ENCODE measurements at places on chromosomes 3 and 15.

- no peak for DNase-seq
Measured at GRCh38 chr15:54979964-54980363, 216.8 kb downstream of the RSL24D1 start.

GRCh38 chr3:45112939-45113338, 33.2 kb downstream of the CDCP1 start:
- DNase-seq: no peak

GRCh38 chr15:58391088-58391487, 40.7 kb upstream of the LIPC start:
- DNase-seq: no peak

- DNase-seq: no peak
Measured at GRCh38 chr3:112372396-112372795, 39.4 kb downstream of the CD200 start.

DNA sequence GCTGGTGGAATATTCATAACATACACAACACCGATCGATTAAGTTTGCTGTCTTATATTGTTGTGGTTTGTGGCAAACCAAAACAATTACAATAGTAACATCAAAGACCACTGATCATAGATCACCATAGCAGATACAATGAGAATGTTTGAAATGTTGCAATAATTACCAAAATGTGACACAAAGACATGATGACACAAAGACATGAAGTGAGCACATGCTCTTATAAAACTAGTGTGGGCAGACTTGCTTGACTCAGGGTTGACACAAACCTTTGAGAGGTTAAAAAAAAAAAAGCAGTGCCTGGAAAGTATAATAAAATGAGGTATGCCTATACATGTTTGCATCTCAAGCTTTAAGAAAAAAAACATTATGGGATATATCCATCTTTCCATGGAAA, 130.3 kb downstream of the NR1I2 start:
- DNase-seq: no peak

GRCh38 chr3:181757694-181758306, 46.1 kb downstream of the SOX2 start:
- DNase-seq: no peak

GRCh38 chr3:127064391-127065137, 81.6 kb downstream of the PLXNA1 start:
- DNase-seq: no peak

DNA sequence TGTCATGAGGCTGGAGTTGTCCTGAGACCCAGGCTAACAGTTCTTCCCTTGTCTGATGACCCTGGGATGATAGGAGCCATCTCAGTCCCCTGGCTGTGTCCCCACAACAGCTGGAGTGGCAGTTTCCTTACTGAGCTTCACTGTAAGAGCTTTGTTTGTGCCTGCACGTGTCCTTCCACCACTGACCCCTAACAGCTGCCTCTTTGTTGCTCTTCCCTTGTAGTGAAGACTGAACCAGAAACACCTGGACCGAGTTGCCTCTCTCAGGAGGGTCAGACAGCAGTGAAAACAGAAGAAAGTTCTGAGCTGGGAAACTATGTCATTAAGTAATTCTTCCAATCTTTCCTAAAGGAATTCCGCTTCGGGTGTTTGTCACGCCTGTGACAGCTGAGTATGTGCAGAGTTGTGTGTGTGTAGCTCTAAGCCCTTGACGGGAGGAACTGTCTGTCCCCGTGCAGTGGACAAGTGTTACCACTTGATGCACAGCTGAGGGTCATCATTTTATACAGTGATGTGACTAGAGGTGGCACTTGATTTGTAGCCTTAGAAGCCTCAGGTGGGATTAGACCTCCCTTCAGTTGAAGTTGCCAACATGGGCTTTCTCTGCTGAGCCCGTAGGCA, 25.0 kb downstream of the MAP6D1 start:
- peak; percentile 85 for DNase-seq

DNA sequence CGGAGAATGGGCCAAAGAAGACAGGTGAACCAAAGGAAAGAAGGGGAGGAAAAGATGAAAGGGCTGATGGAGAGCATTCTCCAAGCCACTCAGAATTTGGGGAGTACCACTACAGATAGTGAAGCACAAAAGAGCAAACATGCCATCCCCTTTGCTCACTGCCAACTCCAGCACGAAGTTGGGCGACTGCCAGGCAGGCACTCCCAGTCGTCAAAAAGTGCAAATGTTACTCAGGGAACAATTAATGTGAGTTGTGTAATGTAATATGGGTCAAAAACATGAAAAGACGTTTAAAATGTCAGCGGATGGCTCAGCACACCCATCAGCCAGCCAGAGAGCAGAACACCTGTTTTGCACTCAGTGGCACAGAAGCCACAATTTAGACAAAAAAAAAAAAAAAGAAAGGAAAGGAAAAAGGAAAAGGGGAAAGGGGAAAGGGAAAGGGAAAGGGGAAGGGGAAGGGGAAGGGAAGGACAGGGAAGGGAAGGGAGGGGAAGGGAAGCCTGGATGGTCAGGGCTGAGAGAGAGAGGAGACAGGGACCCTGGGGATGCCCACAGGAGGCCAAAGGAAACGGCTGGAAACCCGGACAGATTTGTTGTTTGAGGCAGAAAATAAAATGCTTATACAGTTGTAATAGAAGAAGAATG, 82.7 kb downstream of the COL8A1 start:
- DNase-seq: no peak

DNA sequence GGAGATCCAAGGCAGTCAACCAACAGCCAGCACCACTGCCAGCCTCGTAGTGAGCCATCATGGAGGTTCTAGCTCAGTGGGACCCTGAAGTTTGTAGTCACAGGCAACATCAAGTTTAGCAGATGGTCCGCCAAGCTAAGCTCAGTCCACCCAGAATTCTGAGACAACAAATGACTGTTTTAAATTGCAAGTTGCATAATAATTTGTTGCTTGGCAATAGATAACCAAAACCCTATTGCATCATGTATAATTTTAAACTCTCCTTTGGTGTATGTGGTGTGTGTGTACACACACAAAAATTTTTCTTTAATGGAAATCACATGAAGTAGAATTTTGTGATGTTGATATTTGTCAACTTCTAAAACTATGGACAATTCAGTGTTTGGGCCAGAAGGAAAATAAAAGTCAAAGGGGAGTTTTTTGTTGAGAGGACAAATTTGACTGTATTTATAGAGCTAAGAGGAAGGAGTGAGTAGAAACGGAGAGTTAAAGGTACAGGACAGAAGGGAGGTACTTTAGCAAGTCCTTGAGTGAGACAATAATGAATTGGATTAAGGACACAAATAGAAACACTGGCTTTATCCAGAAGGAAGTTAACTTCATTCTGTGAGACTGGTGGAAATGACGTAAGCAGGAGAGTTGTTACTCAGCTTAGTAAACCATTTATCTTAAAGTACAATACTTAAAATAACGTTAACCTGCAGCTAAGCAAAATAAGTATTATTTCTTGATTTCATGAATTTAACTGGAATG, 83.6 kb downstream of the NCEH1 start:
- DNase-seq: no peak

GRCh38 chr15:74365598-74366445, 1.6 kb downstream of the CYP11A1 start:
- DNase-seq: no peak

GRCh38 chr15:73927003-73927475, 777 bp downstream of the LOXL1 start:
- DNase-seq: no peak

DNA sequence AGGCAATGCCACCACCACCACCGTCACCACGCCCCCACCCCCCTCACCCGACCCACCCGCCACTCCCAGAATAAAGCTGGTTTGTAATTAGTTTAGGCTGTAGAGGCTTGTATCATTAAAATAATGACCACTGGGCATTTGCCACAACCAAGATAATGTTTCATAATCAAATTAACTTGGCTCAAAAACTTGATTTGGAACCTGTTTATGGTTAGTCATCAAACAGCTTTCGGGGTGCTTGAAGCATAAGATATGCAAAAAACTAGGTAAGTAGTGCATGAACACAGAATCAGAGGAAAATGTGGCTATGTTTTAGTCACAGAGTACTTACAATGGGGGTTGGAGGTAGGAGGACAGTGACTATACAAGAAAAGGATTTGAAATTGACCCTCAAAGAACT, 115.1 kb downstream of the FHIT start:
- no peak for DNase-seq

GRCh38 chr15:48862705-48863104, 15.2 kb upstream of the EID1 start:
- no peak for DNase-seq

DNA sequence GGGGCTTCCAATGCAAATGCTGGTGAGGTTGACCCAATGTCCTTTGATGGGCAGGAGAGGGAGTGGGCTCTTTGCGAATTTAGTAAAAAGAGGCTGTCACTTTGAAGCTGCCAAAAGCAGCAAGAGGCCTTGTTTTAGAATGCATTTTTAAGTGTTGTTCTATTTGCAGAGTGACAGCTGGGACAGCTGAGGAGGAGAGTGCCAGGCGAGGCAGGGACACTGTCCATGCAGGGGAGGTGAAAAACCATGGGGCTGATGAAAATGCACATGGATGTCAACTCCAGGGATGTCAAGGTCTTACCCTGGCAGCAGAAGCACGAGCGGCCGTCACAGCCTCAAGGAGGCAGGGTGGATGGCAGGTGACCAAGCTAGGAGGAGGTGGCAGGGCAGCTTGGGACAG, 279.8 kb downstream of the ADAMTS17 start:
- no peak for DNase-seq

DNA sequence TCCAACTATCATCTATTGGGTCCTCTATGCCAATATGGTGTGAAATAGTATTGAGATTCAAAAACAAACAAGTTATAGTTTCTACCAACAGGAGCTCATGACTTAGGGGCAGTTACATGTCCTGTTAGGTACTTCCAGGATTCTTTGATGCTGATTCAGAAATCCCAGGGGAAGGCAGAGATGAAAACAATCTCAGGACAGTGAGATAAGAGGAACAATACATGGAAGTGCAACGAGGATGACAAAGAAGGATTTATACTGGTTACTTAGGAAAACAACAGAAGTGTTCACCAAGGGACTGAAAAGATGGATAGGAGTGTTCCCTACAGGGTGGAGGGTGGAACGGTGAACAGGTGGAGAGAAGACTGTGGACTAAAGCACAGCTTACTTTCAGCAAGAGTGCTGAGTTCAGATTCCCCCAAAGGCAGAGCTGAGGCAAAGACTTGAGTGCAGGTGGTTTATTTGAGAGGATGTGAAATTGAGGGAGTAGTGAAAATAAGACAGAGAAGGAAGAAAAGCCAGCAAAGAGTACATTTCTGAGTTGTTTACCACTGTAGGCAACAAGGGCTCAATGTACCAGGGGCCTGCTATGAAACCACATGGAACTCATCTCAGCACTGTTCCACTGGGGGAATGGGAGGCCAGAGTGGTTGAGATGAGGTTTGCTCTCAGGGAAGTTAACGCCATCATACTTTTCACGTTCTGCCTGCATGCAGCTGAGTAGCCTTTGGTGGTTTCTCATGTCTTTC, 68.1 kb downstream of the TRIM69 start:
- no peak for DNase-seq

GRCh38 chr3:98829246-98829832, 66.2 kb downstream of the ST3GAL6 start:
- no peak for DNase-seq

DNA sequence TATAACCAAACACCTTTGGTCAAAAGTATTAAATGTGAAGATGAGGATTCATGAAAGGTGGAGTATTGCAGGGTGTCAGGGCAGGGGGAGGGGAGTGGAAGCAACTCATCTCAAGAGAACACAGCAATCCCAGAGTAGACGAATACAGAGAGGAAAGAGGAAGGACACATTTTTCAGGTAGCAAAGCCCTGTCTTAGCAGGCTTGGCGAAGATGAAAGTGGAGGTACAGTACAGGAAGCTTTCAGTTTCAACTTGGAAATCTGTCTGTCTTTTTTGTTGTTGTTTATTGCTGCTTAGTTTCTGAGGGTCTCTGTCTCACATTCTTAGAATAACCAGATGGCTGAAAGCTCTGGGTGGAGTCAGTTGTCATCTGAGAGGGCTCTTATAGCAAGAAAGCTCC, 80.8 kb upstream of the GPR149 start:
- no peak for DNase-seq

DNA sequence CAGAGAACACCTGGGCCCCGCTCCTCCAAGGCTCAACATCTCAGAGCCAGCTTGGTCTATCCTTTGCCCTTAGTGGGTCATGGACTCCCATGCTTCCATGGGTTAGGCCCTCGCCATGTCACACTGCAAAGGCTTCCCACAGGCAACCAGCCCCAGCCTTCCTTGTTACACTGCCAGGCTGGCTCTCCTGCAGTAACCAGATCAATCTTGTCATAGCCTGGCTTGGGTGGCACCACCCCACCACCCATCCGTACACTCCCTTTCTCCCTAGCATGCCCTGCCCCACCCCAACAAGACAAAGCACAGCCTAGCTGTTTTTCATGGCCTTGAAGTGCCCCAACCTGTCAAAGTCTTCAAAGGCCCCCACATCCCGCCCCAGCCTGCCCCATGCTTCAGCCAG, 30.5 kb downstream of the CA12 start:
- no peak for DNase-seq

- no peak for DNase-seq
Measured at GRCh38 chr3:128794067-128794768, 68.2 kb downstream of the RAB7A start.

DNA sequence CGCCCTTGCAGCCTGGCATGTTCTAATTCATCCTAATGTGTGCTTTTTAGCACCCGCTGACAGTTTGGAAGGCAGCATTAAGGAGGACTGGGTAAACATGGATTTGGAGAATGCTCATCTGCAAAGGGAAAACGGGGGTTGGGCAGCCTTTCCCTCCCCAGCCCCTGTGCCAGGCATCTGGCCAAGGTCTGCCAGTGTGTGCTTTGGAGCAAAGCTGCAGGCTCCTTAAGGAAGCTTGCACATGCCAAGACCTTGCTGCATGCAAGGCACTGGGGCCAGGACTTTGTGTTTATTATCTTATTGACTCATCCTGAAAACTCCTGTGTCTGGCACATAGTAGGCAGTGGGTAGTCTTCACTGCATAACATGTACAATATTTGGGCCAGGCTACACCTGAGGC, 20.1 kb downstream of the FAM3D start:
- DNase-seq: no peak

GRCh38 chr3:28210968-28211713, 30.3 kb upstream of the CMC1 start:
- DNase-seq: no peak

DNA sequence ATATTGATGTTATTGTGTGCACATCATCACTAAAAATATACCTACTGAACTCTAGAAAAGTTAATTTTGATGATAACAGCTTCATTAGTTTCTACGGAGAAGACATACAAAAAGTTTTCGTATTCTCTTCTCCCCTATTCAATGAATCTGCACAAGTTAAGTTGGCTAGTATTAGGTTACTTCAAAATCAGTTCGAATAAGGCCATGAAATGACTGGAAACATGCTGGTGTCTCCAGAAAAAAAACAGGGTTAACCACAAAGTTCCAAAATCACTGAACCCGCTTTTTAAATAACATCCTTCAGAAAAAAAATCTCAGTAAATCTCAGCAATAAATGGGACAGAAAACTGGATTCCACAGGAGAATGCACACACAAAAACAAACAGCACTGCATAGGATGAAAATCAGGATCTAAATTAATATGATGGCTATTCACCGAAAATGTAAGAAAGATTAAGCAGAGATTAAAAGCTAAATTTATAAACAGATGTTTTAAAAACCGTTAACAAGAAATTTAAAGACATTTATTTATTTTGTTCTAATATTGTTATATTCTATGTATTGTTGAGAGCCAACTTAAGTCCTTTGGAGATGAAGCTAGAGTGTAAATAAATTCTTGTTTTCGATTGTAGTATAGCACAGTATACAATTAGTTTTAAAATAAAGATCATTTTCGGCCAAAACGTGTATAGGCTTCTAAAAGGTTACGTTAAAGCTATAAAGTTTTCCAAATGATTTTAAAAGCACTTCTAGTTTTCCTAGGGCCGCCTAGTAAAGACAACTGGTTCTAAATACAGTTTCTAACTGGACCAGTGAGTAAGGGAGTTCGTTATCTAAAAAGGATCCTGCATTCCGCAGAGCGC, 1.0 kb downstream of the IGSF11 start:
- no peak for DNase-seq
